ENCODE measurements at places on chromosomes 7 and 10. TPM values are rescaled to one million over a fixed set of nuclear protein-coding genes. Genes with fewer than 3 reads are reported as not detected.

The DGKB gene
- not detected for total RNA-seq

The IL6 gene
- total RNA-seq: 5.8 TPM

The PDE1C gene
- not detected for total RNA-seq

The GDF2 gene
- not detected for total RNA-seq

The BTRC gene
- total RNA-seq: 11.7 TPM

The ANKRD61 gene
- 0.42 TPM for total RNA-seq

The INPP5A gene
- total RNA-seq: 62.3 TPM

The FXYD4 gene
- not detected for total RNA-seq
